Stimulated activated CD8-positive, alpha-beta memory T cell treated with anti-CD3 and anti-CD28 coated beads, Interleukin-7, amount 100 ng/mL, for 1 hour (primary cell): ENCODE measurements at places on chromosomes 5 and 9.

- DNase-seq: no peak
Observed at GRCh38 chr5:72364171-72364570, 44.0 kb downstream of the PTCD2 start.

- no peak for DNase-seq
Observed at GRCh38 chr5:139877129-139877597, 81.6 kb downstream of the PSD2 start.

GRCh38 chr5:173451651-173452050 lies 123.4 kb upstream of the STC2 start:
- DNase-seq: no peak

GRCh38 chr5:140230373-140230772 lies 55.4 kb downstream of the CYSTM1 start:
- no peak for DNase-seq

DNA sequence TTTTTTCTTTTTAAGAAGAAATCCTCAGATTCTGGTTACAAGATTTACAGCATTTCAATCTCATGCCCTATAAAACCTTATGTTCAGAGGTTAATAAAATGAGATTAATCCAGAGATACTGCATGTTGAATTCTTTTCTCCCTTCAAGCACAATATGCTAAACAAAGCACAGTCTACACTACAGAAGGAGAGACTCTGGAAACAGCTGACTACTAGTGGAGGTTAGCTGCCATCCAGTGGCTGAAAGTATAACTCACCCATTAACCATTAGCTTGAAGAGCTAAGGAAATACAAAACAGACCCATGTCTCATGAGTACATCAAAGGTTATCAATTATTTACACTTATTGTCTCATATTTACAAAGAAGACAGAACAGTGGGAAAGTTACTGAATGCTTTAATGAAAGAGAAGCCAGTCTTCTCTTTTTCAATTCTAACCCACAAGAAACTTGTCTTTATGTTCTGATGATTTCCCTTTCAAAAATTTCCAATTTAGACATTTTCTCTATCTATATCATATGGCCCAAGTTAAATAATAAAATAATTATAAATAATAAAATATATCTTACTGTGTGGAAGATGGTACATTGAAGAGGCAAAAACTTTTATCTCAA lies 12.7 kb upstream of the DNAH5 start:
- no peak for DNase-seq

- DNase-seq: no peak
Observed at GRCh38 chr9:136295542-136296433, 8.1 kb downstream of the CCDC187 start.

DNA sequence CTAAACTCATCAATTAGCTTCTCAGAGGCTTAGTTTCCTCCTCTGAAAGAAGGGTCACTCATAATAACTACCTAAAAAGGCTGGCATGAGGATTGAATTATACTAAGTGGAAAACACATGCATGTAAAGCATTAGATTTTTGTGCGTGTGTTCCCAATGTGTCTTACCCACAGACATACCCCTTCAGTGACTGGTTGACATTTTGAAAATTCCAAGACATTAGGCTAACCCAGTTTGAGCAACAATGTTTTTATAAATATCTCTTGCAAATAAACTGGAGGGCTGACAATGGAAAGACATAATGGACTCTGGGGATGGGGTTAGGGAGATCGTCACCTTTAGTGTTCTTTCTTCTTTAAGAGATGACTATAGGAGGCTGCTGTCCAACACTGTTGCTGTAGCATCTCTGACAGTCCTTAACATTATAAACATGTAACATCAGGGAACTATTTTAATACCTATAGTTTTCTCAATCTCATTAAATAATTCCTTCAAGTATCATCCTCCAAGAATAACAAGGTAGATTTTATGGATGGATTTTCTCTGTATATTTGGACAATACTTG lies 24.3 kb downstream of the HMHB1 start:
- DNase-seq: no peak
